ENCODE measurements at places on chromosomes 6 and 20.

DNA sequence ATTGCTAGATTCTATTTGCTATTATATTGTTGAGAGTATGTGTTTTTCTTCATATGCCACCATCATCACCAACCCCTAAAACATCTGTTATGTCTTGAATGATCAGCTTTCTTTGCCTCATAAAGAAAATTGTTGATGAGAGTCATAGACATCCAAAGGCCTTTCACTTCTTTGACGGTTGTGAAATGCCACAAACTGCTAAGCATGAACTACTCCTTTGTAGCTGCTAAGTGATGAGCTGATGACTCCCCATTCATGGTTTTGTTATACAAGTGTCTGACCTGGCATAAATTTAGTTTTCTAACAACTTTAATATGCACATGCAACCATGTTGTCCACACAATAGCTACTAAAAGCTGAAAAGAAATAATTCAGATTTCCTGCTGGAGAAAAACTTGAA lies 684 bp upstream of the MED23 start:
- DNase-seq: no peak

DNA sequence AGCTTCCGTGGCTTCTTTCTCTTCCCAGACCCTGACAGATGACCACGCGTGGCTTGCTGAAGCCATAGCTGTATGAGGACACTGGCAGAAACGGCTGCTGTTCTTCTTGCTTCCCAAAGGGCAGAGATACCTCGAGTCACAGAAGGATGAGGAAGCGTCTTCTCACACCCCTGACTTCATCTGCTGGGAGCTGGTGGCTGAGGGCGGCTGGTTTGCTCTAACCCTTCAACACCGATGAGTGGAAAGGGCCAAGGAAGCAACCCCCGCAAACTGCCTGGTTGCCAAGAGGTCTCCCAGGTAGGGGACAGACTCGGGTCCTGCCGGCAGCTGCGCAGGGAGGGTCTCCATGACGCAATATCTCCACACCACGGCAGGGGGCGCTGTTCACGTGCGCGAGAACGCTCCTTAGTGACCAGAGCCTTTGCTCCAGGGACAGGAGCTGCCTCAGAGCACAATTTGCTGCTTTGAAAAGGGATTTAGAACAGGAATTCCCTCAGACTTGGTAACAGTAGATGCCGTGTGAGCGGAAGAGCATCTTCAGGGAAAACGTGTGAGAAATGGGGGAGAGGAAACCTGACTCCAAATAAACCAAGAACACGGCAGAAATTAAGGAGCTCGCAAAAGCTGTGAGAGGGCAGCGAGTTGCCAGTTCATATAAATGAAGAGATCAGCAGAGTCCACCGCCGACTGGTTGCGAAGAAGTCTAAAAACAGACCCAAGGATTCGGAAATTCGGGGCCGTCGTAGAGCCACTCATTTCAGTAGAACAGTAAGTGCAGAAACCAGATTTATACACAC lies 80.2 kb downstream of the ERMARD start:
- DNase-seq: peak; percentile 94

- no peak for DNase-seq
These were observed 21.9 kb upstream of the CHMP4B start for GRCh38 chr20:33789109-33789857.

- peak; percentile 91 for DNase-seq
These were observed at the start of gene DUSP22 for GRCh38 chr6:291697-292505. DUSP22 (plus strand) TSS chr6:292487; CDS start chr6:292540, 53 bp downstream.

DNA sequence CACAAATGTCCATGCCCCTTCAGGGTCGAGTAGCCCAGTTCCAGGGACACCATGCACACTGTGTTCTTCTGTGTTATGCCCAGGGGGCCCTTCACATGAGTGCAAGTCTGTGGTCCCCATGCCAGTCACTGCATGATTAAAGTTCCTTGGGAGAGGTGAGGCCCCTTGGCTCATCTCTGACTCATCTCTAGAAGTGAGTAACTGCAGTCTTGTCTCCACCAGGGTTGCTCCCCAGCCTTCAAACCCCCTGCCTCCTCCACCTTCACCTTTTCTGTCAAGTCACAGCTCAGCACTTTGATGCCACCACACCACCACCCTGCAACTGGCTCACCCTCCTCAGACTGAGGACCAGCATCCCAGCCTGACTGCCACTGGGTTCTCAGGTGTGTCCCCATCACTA lies 161.7 kb downstream of the UNC5CL start:
- DNase-seq: no peak

DNA sequence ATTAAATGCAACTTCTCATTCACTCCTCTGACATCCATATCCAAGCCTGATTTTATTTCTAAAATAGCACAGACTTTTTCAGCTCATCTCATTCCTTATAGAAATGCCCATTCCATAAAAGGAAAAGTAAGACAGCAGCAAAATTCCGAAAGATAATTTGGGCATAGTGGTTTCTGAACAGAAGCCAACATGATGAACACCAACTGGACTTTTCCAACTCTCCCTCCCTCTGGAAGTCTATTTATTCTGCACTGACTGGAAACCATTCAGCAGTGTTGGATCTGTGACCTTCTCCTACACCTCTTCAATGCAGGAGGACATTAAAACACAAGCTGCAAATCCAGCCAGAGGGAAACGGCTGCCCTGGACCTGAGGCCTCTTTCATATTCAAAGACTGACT lies 306.2 kb upstream of the NT5E start:
- DNase-seq: no peak

DNA sequence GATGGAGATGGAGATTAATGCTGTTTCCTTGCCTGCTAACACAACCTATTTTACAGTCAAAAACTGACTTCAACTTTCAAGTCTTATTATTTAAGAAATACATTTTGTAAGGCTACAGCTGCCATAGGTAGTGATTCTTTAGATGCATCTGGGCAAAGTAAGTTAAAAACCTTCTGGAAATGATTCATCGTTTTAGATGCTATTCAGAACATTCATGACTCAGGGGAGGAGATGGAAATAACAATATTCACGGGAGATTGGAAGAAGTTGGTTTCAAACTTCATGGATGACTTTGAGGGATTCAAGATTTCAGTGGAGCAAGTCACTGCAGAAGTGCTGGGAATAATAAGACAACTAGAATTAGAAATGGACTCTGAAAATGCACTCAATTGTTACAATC lies 174.9 kb upstream of the GGTLC1 start:
- no peak for DNase-seq

GRCh38 chr20:44916586-44916985 lies 6.7 kb downstream of the PABPC1L start:
- DNase-seq: no peak

DNA sequence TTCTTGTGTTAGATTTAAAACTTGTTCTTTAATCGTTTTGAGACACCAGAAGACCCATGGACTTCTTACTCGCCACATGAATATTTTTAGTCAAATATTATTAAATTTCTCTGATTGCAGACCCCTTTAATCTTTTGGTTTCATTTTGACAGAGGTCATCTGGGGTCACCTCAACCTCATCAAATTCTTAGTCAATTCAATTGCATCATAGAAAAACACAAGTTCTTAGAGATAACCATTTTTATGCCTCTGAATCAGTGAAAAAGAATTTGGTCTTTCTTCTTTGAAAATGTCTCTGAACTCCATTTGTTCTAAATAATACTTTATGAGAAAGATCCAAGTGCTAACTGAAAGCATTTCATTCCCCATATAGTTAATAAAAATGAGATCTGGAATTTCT lies 55.2 kb upstream of the CBLN4 start:
- no peak for DNase-seq

GRCh38 chr6:113968472-113968871 lies 2.5 kb downstream of the HDAC2 start:
- no peak for DNase-seq

- DNase-seq: no peak
These were observed 11.5 kb upstream of the BLOC1S5 start for GRCh38 chr6:8075704-8076103.

GRCh38 chr6:45192556-45192955 lies 135.6 kb upstream of the RUNX2 start:
- DNase-seq: no peak

GRCh38 chr6:4129446-4129845 lies 5.9 kb downstream of the ECI2 start:
- no peak for DNase-seq

- DNase-seq: no peak
These were observed 84.9 kb upstream of the TGM3 start for GRCh38 chr20:2210646-2211552.

DNA sequence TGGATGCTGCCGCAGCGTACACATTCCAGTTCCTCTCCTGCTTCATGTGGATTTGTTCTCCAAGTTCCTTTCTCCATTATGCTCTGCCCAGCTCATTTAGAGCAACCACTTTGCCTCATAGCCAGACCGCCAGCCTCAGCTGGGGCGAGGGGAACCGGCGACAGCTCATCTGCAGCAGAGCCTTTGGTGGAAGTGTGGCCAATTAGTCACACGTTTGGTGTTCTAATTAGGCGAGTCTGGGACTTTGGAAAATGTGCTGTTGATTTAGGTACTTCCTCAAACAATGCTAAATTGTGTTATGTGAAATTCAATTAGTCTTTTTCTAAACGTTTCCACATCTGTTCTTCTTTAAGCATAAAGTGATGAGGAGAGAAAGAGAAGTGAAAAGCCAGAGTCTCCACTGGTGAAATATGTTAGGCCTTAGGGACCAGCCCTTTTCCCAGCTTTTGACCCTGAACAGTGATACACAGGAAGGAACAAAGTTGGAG lies 217.9 kb downstream of the TBX18 start:
- no peak for DNase-seq

GRCh38 chr6:142929751-142930358 lies 15.1 kb downstream of the HIVEP2 start:
- DNase-seq: no peak

DNA sequence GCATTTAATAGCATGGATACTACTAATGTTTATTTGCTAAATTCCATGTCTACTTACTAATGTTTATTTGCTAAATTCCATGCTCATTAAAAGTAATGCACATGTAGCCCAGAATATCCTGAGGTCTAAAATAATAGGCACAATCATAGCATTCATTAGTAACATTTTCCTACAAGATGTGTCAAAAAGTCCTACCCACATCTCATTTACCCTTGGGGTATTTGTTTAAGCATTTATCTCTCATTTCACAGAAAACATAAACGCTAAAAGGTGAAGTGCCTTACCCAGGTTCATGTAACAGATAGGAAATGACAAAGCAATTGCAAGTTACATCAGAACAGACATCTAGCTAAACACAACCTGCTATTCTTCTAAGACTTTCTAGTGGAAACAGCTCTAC lies 457.1 kb downstream of the HACE1 start:
- DNase-seq: no peak

DNA sequence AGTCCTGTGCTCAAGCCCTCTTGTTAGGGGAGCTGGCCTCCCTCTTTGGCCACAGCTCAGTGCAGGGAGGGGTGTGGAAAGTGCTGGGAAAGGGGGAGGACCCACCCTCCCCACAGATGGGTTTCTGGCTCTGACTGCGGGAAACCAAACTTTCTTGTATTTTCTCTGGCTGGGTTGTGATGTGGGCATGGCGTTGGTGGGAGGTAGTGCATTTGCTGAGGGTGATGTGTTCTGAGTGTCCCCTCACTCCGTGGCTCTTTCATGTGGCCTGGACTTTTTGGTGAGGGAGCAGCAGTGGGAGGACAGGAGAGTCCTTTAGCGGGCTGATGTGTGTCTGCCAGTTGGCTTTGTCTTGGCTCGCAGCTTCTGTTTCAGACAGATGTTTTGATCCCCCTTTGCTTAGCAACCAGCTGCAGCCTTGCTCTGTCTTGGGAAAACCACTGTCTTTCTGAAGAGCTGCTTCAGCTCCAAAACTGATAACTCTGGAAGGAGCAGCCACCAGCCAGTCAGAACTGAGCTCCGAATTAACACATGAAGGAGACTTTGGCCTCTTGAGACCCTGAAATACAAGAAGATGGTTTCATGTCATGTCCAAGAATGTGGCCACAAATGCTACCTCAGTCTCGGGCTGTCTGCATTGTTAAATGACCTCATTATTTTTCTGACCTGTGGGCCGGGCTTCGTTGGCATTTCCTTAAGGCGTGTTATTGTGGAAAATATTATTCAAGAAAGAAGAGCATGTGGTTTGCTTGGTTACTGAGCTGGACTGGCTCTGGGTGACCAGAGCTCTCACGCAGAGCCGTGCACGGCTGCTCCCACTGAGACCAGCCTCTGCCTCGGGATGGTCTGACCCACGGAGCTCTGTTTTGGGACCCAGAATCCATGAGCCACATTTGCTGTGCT lies 21.5 kb downstream of the SYNJ2 start:
- DNase-seq: peak; percentile 50

GRCh38 chr6:108746836-108747575 lies 101.2 kb upstream of the ARMC2 start:
- no peak for DNase-seq

- no peak for DNase-seq
These were observed 26.7 kb downstream of the RNASET2 start for GRCh38 chr6:166929542-166930189.

- no peak for DNase-seq
These were observed 526.6 kb upstream of the IRAK1BP1 start for GRCh38 chr6:78340755-78341154.

DNA sequence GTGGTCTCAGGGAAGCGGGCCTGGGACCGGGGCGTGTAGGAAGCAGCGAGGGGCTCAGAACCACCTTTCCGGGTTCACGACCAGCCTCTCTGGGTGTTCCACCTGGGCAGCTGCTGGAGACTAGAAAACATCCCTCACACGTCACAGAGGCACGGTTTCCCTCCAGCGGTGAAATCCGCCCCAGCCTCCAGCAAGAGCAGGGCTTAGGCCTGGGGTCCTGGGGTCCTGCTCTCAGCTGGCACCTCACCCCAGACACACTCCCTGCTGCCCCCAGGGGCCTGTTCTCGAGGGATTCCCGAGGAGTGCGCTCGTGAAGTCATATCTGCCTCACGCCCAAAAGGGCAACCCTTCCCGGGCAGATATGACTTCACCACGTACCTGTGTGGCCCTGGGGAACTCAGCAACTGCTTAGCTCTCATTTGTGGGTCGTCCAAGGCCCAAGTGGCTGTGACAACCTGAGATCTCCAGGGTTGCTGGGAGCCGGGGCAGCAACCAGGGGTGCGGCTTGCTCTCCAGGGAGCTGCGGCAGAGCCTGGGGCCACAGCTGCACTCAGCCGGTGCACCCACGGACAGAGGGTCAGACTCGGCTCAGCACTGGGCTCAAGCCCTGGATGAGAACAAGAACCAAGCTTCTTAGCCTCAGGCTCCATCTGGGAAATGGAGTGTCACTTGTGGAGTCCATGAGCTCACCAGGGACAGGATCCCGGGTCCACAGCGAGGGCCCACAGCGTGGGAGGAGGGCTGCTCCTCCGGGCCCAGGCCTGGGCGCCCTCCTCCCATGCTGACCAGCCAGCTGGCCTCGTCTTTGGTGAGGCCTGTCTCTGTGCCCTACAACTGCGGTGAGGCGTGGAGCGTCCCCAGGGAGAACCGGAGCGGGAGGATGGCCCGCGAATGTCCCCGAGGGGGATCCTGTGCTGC lies 661 bp downstream of the FNDC11 start:
- DNase-seq: no peak

DNA sequence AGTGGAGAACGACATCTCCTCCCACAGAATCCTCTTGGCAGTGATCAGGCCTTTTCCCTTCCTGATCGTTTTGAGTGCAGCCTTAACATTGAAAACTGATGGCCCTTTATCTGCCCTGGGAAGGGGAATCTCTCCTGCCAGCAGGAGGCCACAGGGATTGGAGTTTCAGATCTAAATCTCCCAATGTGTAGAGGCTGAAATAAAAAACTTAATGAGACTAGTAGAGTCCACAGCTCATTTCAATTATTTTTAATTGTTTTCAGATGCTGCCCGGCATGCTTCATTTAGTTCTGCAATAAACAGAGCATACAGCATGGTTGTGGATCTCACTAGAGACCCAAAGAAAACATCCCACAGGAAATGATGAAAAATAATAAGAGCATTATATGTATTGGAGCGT lies 662.2 kb upstream of the HS3ST5 start:
- DNase-seq: no peak

GRCh38 chr6:123616942-123617341 lies 19.8 kb downstream of the TRDN start:
- DNase-seq: no peak

GRCh38 chr6:37302086-37302686 lies 44.2 kb upstream of the TMEM217 start:
- DNase-seq: no peak

Data from ecto neural progenitor cell (in vitro differentiated cells).